ENCODE measurements at places on chromosomes 5 and 9.
A peak's percentile ranks its signal among the peaks of the same experiment; 100 is the strongest.

DNA sequence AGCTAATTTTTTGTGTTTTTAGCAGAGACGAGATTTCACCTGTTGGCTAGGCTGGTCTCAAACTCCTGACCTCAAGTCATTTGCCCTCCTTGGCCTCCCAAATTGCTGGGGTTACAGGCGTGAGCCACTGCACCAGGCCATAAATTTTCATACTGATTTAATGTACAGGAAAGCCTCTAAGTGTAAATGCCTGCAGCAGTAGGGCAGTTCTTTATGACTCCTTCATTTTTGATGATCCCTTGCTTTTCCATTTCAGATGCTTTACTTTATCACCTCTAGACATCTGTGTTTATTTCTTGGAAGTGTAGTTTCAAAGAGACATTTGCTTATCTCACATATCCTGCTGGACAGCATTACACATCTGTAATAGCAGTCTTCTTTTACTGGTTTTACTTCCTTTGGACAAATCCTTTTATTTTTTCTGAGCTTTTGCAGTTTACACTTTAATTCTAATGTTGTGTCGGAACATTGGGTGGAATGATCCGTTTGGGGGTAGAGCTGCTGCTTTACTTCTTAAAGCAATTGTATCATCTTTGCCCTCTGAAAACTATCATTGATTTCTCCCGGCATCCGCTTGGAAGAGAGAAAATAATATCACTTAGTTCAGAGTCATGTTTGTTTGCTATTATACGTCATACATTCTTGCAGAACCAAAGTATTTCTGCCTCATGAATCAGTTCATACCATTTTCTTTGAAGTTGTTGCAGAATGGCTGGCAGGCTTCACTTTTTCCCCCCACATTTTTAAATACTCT lies 36.0 kb downstream of the SCGB3A1 start:
- no peak for DNase-seq

DNA sequence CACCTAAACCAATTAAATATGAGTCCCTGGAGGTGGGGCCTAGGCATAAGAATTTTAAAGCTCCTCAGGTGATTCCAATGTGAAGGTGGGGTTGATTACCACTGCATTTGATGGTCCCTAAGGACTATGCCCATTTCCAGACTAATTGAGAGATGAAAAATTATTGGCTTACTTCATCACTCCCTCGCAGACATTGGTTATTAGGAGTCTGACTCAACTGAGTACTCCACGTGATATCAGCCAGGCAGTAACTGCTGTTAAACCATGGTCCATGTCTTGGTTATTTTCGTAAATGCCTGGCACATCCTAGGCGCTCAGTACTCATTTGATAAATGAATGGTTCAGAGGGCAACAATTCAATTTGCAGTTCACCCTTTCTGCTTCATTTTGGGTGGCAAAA lies 54.5 kb downstream of the PUM3 start:
- DNase-seq, result no peak

DNA sequence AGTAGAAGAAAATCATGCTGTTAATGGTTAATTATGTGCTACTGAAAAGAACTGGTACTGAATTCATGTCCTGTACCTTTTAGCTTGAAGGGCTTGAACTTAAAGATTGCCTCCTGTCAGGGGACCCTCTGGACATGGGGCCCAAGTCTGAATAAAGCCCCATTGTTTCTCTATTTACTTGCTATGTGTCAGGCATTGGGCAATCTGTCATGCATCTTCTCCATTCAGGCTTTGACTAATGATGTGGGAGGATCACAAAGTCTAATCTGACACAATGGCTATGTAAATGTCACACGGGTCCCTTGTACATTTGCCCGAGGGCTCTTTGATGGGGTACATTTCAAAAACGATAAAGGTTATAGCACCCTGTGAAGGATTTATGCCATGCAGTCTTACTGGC lies 64.0 kb upstream of the TUSC1 start:
- DNase-seq, result no peak

- DNase-seq, result peak; percentile 61
These were observed 115.9 kb downstream of the CDC42SE2 start for GRCh38 chr5:131379723-131380122.

- no peak for DNase-seq
These were observed 208.3 kb downstream of the ATP10B start for GRCh38 chr5:160643616-160644240.

DNA sequence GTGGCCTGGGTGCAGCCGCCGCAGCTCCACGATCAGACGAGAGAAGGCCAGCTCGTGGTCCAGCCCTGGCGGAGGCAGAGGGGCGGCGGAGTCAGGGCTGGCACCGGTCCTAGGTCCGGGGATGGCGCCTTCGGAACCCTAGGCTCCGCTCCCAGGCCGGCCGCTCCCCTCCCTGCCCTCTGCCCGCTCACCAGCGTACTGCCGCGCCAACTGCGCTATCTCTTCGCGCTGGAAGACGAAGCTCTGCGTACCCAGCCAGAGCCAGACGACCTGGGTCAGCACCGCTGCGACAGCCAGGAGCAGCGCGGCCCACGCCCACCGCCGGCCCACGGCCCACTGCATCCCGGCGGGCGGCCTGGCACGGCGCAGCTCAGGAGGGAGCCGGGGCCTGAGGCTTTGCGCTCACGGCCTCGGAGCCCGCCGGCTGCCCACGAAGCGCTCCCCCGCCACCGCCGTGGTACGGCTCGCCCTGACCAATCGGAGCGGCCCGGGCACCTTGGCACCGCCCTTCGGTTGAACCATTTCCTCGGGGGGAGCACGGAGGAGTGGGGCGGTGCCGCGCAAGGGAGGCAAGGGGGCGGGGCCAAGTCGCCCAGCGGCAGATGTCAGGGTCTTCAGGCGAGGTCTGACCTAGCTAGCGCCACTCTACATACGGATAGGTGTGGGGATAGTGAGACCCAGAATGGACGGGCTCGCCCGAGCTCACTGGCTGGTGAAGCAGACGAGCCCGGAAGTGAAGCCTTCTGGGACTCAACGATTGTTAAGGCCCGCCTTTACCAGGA lies at the start of gene SIGMAR1:
TSS of gene SIGMAR1 (minus strand) at position 432 of the 782 bp plus-strand sequence. CDS start at position 342, 90 bp downstream.
- DNase-seq, result peak; percentile 92

- DNase-seq, result no peak
These were observed 17.4 kb downstream of the HAUS6 start for GRCh38 chr9:19085295-19085694.

DNA sequence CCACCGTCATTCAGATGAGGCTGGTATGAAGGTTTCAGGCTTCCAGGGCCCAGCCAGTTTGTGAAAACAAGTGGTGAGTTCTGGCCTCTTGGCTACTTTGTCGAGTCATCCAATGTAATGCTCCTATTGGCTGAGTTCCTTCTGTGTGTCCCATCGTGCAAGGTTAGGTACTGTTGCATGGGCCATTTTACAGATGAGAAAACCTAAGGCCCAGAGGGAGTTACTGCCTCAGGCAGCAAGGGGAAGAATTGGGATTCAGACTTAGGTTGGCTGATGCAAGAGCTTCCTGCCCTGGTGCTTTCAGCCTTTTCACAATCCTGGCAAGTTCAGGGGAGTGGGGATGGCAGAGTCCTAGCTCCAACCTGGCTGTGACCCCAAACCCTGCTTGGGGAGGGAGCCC lies 17.4 kb upstream of the PITX1 start:
- no peak for DNase-seq

DNA sequence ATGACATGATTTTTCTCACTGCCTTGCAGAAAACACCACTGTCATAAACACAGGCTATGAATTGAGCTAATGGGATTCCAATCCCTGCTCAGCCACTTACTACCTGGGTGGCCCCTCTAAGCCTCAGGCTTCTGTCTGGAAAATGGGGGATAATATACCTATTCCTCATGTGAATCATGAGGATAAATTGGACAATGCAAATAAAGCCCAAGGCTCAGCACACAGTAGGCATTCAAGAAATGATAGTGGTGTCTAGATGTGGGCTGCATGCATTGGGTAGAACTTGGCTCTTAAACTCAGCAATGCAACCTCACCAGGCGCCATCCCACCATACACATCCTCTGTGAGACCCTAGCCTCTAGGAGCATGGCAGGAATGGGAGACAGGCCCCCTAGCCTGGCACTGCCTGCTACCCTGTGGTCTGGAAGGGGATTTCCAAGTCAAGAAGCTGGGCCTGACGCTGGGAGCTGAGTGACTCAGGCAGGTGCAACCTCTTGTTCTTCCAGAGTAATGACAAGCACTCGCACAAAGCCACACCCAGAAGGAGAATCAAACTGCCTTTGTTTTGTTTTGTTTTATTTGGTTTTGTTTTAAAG lies 2.3 kb upstream of the TNIP1 start:
- DNase-seq, result peak; percentile 76

DNA sequence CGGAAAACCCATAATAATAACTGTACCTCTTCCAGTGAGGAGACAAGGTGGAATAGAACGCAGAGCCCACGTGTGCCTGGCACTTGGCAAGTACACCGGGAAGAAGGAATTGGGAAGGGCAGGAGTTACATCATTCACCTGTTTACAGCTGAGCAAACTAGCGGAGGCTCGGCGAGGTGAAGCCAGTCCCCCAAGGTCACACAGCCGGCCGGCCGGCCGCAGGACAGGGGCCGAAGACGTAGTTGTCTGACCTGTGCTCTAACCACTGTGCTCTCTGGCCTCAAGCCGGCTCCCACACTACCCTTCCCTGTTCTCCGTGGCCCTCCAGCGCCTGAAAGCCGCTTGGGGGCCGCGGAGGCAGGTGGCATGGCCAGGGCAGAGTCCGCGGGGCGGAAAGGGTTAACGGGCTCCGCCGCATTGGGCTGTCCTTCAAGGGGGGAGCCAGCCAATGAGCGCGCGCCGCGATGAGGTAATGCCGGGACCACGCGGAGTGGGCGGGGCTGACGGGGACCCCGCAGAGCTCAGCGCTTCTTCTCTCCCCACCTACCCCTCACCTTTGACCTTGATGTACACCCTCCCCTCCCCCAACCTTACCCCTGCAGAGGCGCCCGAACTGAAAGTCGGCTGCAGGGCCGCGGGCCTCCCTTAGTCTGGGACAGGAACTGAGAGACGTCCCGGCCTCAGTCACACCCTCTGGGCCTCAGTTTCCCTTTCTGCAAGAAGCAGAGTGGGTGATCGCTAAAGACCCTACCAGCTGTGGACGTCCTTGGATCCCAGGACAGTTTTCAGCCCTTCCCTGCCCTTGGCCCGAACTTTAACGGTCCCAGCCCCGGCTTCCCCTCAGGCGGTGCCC lies 125.1 kb downstream of the C9orf50 start:
- peak; percentile 85 for DNase-seq

DNA sequence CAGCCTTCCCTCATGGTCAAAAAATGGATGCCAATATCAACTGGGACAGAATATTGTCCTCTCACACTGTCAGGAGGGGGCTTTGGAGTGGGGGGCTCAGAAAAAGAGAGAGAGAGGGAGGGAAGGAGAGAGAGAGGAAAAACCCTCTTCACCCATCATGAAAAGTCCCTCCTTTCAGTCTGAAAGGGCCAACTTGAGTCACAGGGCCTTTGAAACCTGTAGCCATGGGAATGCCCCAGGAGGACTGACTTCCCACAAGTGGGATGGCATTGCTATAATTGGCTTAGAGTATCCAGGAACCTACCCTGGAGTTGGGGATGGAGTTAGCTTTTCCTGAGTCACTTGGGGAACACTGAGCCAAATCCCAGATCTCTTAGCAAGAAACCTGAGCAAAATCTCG lies 41.2 kb downstream of the DNAJC21 start:
- DNase-seq, result no peak

- no peak for DNase-seq
These were observed 172.4 kb downstream of the DMRT2 start for GRCh38 chr9:1222511-1222910.

- DNase-seq, result no peak
These were observed 12.2 kb downstream of the AFAP1L1 start for GRCh38 chr5:149283626-149284480.

DNA sequence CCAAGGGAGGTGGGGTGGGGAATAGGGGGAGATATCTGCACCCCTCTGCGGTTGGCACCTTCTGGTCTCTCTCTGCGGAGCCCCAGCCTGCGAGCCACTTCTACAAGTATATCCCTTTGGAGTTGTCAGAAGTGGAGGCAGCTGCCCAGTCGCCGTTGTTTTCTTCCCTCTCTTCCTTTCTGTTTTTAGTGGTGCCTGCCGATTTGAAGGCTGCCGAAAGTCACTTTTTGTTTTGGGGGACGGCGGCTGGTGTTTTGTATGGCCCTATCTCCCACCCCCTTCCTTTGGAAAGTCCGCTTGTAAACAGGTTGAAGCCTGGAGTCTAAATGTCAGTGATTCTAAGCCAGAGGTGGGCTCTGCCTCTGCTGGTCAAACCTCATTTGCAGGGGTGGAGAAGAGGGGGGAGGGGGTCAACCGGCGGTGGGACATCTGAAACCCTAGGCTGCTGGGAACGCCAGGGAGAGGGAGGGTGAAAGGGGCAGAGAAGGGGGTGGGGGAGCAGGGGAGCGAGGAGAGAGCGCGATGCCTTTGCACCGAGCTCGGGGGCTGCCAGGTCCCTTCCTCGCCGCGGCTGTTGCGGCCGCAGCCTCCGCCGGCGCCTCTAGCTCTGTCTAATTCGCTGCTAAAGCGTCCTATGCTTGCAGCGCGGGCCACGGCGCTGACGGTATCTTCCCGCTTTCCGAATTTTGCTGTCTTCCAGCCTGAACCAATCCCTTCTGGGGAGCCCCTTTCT lies at the start of gene FGF10:
TSS of gene FGF10 (minus strand) at position 331 of the 733 bp plus-strand sequence. CDS start 738 bp downstream, outside the sequence.
- no peak for DNase-seq

DNA sequence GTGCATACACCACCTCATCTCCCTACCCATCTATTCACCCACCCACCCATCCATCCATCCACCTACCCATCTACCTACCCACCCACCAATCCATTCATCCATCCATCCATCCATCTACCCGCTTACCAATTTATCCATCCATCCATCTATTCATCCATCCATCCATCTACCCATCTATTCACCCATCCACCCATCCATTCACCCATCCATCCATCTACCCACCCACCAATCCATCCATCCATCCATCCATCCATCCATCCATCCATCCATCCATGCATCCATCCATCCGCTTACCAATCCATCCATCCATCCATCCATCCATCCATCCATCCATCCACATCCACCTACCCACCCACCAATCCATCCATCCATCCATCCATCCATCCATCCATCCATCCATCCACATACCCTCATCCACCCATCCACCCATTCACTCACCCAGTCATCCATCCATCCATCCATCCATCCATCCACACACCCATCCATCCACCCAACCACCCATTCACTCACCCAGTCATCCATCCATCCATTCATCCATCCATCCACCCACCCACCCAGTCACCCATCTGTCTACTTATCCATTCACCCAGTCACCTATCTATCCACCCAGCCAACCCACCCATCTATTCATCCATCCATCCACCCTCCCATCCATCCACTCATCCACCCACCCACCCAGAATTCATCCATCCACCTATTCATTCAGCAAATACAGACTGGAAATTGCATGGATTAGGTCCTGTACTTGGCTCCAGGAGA lies 125.6 kb downstream of the RXRA start:
- DNase-seq, result no peak

- DNase-seq, result no peak
These were observed 615.6 kb downstream of the EBF1 start for GRCh38 chr5:158484150-158484549.

GRCh38 chr9:134519375-134520070 lies 122.1 kb upstream of the COL5A1 start:
- no peak for DNase-seq

GRCh38 chr9:38026021-38026809 lies 42.8 kb downstream of the SHB start:
- DNase-seq, result no peak
